Stimulated activated CD4-positive, alpha-beta T cell treated with anti-CD3 and anti-CD28 coated beads, Interleukin-12 subunit alpha, Interleukin-12 subunit beta, amount 100 ng/mL, for 24 hours (primary cell): ENCODE measurements at places on chromosomes 11 and 22.
A peak's percentile ranks its signal among the peaks of the same experiment; 100 is the strongest.

DNA sequence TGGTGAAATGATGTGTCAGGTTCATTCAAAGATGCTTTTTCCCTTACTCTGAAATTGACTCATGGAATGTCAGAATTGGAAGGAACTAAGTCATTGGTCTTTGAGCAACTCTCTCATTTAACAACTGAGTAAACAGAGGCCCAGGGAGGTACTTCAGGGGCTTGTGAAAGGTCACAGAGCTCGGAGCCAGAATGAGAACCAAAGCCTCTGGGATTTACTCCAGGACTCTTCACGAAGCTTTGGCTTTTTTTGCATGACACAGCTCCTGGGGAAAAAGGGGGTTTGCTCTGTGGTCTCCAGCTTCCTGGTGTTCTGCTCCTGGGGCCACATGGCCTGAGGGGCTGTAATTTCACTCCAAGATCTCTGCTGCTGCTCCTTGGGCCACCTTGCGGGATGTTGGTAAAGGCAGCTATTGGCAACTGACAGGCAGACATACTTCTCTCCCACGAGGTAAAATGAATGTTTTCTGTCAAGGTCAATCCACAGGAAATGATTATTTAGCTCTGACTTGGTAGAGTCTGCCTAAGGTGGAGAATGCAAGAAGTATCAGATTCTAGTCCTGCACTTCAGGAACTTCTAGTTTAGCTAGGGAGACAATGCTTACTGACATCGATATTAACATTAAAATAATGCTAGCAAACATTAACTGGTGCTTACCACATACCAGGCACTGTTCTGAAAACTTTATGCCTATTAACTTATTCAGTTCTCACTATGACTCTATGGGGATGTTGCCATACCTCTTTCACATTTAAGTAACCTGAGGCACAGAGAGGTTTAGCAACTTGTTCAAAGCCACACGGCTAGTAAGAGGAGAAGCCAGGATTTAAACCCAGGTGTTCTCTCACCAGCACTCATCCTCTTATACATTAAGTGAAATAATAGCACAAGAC is 16.1 kb downstream of the PKNOX2 start:
- no peak for DNase-seq

DNA sequence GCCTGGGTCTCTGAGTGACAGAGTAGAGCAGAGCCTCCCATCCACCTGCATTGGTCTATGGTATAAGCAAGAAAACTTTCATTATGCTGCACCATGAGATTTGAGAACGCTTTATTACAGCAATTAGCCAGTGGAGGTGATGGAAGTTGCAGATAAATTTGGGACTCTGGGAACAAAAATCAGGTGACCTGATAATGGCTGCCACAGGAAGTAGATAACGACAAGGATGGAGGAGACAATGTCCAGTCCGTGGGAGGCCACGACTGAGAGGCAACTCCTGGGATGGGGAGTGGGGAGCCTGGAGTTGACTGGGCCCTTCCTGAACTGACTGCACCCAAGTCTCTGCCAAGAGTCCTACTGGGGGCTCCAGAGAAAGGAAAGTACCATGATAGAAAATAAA is 4.7 kb downstream of the MRGPRD start:
- no peak for DNase-seq

DNA sequence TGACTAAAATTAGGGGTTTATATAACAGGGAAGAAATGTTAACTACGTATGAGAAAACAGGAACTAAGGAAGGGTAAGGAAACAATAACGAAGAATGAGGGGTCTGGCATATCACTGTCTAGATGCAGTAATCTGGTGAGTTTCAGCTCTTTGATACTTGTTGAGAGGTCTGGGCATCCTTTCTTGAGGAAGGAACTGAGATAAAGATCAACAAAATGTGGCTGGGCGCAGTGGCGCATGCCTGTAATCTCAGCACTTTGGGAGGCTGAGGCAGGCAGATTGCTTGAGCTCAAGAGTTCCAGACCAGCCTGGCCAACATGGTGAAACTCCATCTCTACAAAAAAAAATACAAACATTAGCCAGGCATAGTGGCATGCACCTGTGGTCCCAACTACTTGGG is 2.7 kb downstream of the DCDC1 start:
- no peak for DNase-seq

DNA sequence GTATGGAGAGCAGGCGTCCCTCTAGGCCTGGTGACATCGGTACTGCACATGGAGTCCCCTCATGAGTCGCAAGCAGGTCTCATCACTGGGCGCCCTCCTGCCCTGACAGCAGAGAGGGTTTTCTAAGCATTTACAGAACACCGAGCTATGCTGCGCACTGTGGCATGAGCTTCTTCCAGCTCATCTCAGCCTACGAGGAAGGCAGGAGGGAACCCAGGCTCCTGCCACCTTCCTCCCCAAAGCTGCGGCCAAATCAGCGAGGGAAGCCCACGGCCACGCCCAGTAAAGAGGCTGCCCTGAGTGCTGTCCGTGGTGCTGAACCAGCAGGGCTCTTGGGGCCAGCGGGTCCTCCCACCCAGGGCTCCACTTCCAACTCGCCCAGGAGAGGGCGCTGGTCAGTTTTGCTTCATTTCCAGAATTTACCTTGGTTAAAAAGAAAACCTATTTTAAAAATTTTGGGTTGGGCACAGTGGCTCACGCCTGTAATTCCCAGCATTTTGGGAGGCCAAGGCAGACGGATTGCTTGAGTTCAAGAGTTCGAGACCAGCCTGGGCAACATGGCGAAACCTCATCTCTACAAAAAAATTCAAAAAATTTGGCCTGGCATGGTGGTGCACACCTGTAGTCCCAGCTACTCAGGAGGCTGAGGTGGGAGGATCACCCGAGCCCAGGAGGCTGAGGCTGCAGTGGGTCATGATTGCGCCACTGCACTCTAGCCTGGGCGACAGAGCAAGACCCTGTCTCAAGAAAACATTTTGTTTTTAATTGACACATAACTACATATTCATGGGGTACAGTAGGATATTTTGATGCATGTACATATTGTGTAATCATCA is 34.2 kb downstream of the PHF21B start:
- DNase-seq = peak; percentile 28

- DNase-seq = no peak
These were observed 71.5 kb upstream of the BID start for GRCh38 chr22:17845790-17846189.

DNA sequence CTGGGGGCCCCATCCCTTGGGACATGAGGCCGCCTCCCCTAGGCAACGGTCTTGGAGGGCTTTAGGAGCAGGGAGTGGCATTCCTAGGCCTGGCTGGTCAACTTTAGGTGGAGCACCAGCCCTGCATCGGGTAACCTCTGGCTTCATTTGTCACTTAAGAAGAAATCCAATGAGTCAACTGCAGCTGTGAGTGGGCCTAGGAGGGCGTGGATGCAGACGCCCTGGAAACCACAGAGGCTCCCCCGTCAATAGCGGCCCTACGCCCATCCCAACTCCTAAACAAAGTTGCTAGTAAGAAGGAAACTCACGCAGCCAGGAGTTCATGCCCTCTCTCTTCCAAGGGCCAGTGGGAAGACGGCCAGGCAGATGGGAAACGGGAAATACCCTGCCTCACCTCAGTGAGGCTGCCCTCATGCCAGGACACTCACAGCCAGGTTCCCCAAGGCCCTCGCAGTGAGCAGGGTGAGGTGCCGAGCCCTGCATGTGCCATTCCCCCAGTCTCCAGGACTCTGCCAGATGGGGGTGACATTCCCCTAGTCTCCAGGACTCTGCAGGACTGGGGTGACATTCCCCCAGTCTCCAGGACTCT is 20.8 kb downstream of the BID start:
- DNase-seq = no peak

DNA sequence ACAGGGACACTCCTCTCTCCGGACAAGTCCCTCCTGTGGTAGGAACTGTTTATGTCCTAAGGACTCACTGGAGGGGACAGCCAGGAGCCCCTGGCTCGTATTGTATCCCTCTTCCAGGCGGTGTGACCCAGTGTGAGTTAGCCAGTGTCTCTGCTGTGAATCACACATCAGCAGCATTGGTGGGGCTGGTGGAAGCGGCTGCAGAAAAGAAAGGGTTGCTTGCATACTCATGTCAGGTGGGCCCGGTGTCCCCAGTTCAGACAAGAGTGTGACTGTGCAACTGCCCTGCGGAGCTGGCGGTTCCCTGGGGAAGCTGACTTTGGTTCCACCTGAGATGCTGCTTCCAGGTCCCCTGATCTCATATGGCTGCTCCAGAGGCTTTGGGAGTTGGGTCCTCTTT is 99.4 kb downstream of the ZBTB16 start:
- DNase-seq = no peak

DNA sequence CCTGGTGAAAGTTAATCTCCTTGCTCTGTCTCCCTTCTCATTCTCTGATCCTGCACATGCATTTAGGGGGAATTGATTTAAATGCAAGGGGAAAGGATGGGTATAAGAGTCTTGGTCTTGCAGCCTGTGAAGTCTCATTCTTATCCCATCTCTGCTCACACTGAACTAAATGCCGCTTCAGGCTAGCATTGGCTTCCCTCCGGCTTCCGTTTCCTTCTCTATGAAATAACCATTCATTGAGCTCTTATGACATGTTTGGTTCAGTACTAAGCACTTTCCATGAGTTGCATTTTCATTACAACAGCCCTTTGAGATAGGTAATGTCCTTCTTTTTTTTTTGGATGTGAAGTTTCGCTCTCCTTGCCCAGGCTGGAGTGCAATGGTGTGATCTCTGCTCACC is 5.6 kb downstream of the ZBTB16 start:
- DNase-seq = no peak

GRCh38 chr11:109208121-109208520 is 213.9 kb upstream of the C11orf87 start:
- DNase-seq = no peak

- DNase-seq = no peak
These were observed 593 bp downstream of the FAM118B start for GRCh38 chr11:126212089-126212660.

- DNase-seq = no peak
These were observed 229.2 kb downstream of the ADAMTS15 start for GRCh38 chr11:130677486-130678153.

GRCh38 chr11:76119779-76120178 is 86.5 kb downstream of the WNT11 start:
- no peak for DNase-seq

GRCh38 chr11:132453406-132453805 is 1078.9 kb downstream of the OPCML start:
- DNase-seq = no peak

- DNase-seq = no peak
These were observed 63.2 kb upstream of the BIRC3 start for GRCh38 chr11:102254047-102254446.

- DNase-seq = no peak
These were observed 88.8 kb downstream of the PDHX start for GRCh38 chr11:35005141-35005780.

- no peak for DNase-seq
These were observed 378.3 kb downstream of the BRD1 start for GRCh38 chr22:49449377-49449776.

DNA sequence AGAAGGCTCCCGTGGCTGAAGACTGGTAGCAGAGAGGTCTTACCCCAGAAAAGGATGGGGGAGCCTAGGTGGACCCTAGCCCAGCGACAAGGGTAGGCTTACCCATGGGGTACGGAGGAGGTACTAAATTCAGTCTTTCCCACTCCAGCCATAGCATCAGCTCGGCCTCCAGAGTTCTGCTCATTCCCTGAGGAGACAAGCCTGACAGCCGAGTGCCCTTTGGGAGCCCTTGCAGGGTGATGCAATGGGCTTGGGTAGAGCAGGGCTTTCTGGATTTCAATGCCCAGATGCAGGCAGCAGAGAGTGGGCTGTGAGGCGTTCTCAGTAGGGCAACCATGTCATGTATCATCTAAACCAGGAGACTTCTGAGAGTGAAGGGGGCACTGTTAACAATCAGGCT is 124.7 kb downstream of the MICAL2 start:
- no peak for DNase-seq

GRCh38 chr11:11748706-11749365 is 92.9 kb upstream of the USP47 start:
- no peak for DNase-seq

- no peak for DNase-seq
These were observed 65.4 kb upstream of the ZC3H12C start for GRCh38 chr11:110027627-110028371.

DNA sequence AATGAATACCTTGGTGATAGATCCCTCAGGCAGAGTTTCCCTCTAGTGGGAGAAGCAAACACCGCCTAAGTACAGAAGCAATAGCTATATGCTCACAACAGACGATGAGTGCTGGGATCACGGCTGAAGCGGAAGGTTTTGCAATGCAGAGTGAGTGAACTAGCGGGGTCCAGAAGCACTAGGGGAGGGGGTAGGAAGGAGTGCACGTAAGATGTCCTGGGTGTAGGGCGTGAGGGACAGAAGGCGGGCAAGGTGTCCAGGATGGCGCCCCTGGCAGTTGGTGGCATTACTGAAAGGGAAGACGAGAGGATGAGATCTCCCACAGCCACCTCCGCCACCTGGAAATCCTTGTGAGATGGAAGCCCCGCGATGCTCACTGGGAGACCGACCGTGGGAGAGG is 81.0 kb downstream of the ETS1 start:
- no peak for DNase-seq

DNA sequence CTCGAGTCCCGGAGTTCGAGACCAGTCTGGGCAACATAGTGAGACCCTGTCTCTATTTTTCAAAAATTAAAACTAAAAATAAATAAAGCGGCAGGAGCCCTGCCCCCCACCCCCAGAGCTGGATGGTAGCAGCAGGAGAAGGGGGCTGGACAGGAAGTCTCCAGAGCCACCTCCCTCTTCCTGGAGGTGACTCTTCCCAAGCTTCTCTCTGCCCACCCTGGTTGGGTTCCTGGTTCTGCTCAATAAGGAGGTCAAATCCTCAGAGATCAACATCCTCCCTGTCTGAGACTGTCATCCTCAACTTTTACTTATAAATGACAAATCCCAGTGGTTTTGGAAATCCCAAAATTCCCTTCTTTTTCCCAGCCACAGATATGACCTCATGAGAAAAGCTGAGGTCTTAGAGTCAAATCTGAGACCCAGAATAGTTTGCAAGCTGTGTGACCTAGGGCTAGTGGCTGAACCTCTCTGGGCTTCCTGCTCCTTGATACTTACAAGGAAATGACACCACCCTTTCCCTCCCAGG is 987 bp downstream of the C1QTNF6 start:
- DNase-seq = no peak

DNA sequence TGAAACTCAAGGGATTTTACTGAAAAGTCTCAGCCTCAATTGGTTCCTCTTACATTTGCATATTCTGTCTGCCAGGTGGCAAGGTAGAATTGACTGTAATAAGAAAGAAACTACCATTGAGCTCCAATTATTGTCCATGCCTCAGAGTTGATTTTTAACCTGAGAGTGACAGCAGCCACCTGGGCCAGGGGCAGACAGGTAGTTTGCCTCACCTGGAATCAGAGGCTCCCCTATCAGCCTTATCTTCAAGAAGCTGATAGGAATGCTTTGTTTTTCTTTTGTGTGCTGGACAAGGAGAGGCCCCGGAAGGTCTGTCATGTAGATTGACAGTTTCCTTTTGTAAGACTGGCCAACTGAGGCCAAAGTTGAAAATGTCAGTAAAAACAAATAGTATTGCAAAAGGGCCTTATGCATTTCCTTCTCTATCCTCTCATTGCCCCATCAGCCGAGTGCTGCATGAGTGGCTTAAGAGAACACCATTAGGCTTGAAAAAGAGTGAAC is 34.1 kb downstream of the CD44 start:
- no peak for DNase-seq
